Stimulated activated CD4-positive, alpha-beta T cell treated with anti-CD3 and anti-CD28 coated beads, Interleukin-4, amount 100 ng/mL, for 1 hour (primary cell): ENCODE measurements at places on chromosomes 6 and 20.

DNA sequence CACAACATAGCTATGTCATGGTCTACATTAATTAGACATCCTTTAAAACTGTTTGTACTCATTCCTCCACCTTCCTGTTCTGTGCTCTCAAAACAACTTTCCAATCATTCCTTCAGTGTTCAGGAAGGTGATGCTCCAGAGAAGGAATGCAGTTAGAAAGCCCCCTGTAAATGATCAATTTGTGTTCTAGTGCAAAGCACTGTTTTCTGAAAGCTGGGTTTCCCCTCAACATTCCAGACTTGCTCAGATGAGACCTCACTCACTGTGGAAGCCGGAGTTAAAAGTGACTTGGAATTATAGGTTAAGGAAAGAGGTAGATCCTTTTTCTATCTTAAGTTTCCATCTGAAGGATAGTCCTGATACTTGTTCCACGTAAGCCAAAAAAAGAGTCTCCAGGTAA, 95.9 kb downstream of the BMP2 start:
- DNase-seq: no peak

DNA sequence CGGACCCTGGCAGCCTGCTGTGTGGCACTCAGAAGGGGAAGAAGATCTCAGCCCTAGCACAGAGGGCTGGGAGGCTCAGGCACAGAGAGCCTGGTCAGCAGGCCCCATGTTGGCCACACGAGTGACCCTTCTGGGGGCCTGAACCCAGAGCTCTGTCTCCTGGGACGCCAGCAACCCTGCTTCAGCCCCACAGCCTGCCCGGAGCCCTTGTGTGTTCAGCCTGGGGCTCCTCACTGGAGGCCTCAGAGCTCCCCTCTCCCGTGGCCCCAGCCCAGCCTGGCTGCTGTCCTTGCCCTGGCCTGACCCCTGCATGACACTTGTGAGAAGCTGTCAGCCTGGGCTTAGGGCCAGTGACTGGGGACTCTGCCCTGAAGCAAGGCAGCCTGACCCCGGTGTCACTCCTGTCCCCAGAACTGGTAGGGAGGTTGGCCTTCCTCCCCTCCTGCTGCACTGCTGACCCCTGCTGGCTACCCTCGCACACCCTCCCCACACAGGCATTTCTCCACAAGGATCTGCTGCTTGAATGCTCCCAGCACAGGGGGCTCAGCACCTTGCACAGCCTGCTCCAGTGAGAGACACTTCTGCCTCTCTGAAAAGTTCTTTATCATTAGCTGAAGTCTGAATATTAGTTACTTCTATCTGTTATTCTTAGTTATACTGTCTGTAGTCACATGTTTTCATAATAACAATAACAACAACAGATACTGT, 15.4 kb upstream of the IP6K3 start:
- peak; percentile 46 for DNase-seq

DNA sequence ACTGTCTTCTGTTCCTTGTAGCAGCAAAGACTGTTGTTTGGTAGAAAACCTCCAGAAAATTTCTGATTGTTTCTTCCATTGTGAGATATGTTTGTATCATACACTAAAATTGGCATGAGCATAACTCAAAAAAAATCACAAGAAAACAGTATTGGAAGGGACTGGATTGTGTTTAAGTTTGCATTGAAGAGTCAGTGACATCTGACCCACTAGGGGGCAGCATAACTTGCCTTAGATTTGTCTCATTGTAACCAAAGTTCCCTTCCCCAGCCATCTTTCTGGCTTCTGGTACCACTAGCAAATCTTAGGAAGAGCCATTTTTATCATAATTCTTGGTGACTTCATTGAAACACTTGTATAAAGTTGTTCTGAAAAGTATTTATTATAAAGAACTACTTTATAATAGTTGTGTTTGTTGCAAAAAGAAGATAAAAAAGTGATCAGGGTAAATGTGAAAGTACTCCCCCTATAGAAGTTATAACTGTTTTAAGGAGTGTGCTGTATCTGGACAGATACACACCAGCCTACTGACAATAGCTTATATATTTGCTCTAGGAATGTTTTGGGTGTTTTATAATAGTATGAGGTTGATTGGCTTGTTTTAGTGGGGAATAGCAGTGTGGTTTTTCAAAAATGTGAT, 7.7 kb downstream of the CSTF1 start:
- peak; percentile 37 for DNase-seq

DNA sequence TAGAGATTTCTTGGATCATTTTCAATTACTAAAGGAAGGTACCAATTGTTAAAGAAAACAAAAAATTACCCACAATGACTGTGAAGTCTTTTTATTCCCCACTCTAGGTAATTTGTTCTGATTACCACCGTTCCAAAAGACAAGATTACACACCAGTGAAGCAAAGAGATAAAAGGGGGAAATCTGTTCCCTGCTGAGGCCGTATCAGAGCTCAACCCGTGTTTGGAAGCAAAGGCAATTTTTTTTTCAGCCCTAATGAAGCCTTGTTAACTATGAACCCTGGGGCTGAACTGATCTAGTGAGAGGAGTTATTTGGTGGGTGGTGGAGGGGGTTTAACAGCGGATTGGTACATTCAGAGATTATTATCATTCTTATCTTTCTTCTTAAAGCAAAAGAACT, 128.5 kb downstream of the ALDH8A1 start:
- DNase-seq: no peak

- no peak for DNase-seq
Observed at GRCh38 chr20:40255365-40255764, 433.7 kb downstream of the MAFB start.

- DNase-seq: no peak
Observed at GRCh38 chr20:7879883-7880282, 60.4 kb downstream of the HAO1 start.

- no peak for DNase-seq
Observed at GRCh38 chr6:34587325-34587724, 31.2 kb upstream of the SPDEF start.

DNA sequence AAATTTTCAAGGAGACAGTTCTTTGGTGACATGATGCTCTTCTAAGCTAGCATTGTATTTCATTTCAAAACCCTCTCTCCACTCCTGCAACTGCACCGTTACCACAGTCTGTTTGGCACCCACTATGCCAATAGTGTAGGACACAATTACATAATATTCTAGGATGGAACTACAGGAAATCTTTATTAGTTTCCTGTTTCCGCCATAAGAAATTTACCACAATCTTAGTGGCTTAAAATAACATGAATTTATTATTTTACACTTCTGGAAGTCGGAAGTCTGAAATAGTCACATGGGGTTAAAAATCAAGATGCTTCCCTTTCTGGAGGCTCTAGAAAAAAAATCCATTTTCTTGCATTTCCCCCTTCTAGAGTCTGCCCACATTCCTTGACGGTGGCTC, 733.1 kb downstream of the HDGFL1 start:
- no peak for DNase-seq

- DNase-seq: peak; percentile 15
Observed at GRCh38 chr6:166998256-166999144, 697 bp upstream of the CEP43 start.

GRCh38 chr20:362271-363254, 15.7 kb downstream of the NRSN2 start:
- peak; percentile 28 for DNase-seq

DNA sequence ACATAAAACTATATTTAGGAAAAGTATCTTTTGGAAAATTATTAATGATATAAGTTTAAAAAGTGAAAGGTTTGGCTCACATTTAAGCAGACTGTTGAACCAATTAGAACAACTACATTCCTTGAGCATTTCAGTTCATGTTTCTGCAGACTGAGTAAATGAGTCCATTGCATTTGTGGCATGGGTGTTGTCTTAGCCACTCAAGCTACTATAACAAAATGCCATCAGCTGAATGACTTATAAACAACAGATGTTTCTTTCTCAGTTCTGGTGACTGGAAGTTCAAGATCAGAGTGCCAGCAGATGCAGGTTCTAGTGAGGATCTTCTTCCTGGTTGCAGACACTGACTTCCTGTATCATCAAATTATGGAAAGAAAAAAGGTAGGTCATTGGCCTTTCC, 67.1 kb upstream of the SLC2A12 start:
- DNase-seq: no peak

GRCh38 chr6:109021870-109022269, 72.8 kb downstream of the SESN1 start:
- no peak for DNase-seq

- no peak for DNase-seq
Observed at GRCh38 chr6:36852481-36853147, 13.4 kb upstream of the CPNE5 start.

GRCh38 chr20:63377256-63377941, 16.2 kb upstream of the CHRNA4 start:
- DNase-seq: no peak

DNA sequence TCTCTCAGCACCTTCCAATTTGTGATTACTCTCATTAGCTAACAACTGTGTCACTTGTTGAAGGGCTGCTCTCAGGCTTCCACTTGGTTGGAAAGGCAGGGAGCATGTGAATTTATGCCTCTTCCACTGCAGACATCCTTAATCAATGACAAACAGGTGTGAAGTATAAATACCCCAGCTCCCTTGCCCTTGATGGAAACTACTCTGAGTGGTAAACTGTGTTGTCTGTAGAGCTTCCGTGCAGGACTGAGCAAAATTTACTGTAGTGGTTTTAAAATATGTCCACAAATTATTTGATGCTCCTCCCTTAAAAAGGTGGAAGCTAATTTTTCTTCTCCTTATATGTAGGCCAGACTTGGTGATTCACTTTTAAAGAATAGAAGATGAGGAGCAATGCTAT, 253.0 kb upstream of the TBX18 start:
- DNase-seq: no peak

DNA sequence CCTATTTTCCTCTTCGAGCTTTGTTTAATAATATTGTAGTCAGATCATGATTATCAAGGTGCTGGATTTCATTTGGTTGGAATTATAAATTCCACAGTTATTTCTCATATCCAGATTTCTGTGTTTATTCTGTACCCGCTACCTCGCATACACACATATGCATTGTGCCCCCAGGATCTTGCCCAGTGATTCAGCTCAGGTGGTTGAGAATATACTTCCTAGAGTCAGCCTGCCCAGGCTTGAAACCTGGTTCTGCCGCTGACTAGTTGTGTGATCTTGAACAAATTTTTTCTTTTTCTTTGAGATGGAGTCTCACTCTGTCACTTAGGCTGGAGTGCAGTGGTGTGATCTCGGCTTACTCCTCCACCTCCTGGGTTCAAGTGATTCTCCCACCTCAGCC, 14.7 kb downstream of the GINM1 start:
- no peak for DNase-seq

GRCh38 chr20:55031971-55032370, 556.6 kb downstream of the DOK5 start:
- no peak for DNase-seq

DNA sequence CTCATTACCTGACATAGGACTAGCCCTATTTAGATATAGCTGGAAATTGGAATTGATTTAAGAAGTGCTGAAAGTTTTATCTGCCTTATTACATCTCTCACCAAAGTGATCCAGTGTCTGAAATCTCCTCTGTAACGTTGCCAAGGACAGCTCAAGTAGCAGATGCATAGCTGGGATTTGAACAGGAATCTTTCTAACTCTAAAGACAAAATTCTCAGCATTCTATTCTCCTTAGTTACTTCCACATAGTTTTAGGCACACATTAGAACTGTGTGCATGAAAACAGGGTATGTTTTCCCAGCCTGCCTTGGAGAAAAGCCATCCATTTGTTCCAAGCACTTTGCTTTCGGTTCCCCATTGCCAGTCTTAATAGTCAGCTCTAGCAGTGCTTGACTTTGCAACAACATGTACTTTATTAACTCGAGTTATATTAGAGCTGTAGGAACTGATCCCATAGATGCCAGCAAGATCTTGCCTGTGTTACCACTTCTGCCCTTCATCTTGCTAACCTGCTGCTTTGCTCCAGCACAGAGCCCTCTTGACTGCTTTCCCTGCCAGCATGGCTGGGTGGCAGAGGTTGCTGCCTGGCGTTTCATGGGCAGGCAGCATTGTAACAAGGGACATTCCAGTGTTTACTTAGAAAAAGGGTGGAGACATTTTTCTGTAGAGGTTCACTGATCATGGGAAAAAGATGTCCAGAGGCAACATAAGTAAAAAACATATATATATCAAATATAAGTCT, 56.1 kb upstream of the STMND1 start:
- DNase-seq: no peak

DNA sequence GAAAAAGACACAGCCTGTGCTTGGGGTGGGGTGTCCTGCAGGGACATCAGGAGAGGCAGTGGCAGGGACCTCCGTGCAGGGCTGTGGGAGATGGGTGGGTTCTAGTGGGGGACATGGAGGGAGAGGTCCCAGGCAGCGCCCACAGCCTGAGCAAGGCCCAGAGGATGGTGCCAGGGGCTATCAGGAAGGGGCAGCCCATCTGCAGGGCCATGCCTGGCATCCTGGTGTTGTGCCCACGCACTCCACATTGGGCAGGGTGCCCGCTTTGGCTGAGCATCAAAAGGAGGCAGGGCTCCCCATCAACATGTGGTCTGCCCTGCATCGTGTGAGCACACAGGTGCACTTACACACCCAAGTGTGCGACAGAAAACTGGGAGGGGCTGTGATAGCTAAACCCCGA, 184.3 kb upstream of the SNX9 start:
- no peak for DNase-seq

GRCh38 chr6:125748406-125749172, 843 bp upstream of the HEY2 start:
- no peak for DNase-seq

- DNase-seq: peak; percentile 55
Observed at GRCh38 chr6:33621711-33622388, 728 bp downstream of the ITPR3 start.

GRCh38 chr6:42300701-42301100, 83.0 kb upstream of the MRPS10 start:
- DNase-seq: no peak

- no peak for DNase-seq
Observed at GRCh38 chr20:20743511-20744169, 31.2 kb upstream of the RALGAPA2 start.

DNA sequence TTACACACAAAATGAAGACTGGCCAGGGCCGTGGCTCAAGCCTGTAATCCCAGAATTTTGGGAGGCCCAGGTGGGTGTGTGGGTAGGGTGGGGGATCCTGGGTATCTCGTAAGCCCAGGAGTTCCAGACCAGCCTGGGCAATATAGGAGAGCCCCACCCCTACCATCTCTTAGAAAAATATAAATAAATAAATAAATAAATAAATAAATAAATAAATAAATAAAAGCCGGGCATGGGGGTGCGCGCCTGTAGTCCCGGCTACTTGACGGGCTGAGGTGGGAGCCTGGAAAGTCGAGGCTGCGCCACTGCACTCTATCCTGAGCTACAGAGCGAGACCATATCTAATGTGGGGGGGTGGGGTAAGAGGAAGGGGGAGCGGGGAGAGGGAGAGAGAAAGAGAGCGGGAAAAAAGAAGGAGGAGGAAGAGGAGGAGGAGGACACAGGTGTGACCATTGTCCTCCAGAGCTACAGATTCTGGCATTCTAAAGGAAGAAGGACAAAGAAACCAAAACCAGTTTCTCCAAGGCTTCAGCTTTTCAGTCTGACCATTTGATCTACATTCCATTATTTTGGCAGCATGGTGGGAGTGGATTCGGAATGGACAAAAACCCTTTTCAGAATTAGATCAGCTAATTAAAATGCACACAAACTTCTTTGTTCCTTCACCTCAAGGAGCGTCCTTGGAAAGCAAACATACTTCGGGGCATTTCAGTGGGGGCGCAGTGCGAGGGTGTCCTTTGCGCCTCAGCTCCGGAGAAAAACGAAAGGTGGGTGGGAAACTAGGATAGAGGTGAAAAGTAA, 577 bp upstream of the C6orf141 start:
- no peak for DNase-seq
